Upper lobe of left lung (tissue), 6 donors: ENCODE measurements at places on chromosomes 12 and 14. TPM values are rescaled to one million over a fixed set of nuclear protein-coding genes. Genes with fewer than 3 reads are reported as not detected.

- H3K4me3 ChIP-seq: no peak overlapping the region
- no peak overlapping the region for H3K27ac ChIP-seq
- H3K36me3 ChIP-seq: no peaks in the 10 kb centered on the region
- no peaks in the 10 kb centered on the region for H3K4me1 ChIP-seq
These were observed 390.7 kb downstream of the VRK1 start for GRCh38 chr14:97187916-97188315.

DNA sequence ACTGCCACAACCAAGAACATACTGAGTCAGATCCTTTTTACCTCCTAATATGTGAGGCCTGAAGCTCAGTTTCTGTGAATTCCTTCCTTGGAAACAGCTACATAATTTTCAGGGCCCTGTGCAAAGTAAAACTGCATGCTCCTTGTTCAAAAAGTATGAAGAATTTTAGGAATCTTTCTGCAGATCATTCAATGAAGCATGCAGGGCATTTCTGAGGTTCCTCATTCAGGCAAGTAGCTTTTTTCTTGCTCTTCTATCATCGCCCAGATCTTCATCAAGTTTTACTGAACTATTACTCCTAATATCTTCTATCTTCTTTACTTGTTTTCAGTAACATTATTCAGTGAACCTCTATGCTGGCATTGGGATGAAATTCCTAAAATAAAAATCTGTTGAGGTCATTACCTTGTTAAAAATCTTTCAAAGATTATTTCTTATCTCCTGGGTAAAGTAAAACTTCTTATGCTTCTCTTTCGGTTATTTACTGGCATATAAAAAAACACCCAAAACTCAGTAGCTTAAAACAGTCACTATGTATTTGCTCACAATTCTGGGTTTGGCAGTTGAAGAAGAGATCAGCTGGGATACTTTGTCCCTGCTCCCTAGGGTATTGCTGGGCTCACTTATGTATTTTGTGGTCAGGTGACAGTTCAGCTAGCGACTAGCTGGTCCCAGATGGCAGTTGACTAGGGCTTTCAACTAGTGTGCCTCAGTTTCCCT, 42.6 kb upstream of the KRR1 start:
- H3K27me3 ChIP-seq: no peaks in the 10 kb centered on the region
- H3K36me3 ChIP-seq: no peaks in the 10 kb centered on the region
- no peak overlapping the region for H3K4me3 ChIP-seq
- no peak for DNase-seq
- no peak overlapping the region for H3K27ac ChIP-seq

DNA sequence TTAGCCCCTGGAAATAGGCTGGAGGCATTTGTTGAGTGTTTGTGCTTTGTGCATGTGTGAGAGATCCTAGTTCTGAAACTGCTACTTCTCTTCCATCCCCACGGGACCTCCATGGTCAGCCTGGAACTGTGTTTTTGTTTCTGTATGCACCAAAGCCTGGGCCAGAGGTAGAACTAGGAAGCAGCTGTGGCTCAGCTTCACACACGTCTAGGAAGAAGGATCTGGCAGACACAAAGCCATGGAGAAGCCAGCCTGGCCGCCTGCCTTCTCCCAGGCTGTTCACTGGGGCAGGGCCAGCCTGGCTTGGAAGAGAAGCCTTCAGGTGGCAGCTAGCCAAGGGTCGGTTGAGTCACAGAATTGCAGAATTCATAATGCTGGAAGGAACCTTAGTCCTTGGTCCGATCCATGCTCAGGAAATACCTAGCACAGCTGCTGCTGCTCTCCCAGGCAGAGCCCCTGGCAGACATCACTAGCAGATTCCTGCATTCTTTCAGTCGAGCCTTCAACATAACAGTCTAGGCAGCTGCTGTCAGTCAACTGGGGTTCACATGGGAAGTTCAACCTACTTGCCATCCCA, 27.0 kb downstream of the RIN3 start:
- DNase-seq: peak; percentile 56
- peaks cover 35% of the 10 kb centered on the region for H3K4me1 ChIP-seq
- no peaks in the 10 kb centered on the region for H3K36me3 ChIP-seq
- H3K27me3 ChIP-seq: no peaks in the 10 kb centered on the region

GRCh38 chr12:131586761-131587160, 124.1 kb upstream of the SFSWAP start:
- DNase-seq: no peak
- no peak overlapping the region for H3K4me3 ChIP-seq
- no peak overlapping the region for H3K27ac ChIP-seq
- H3K36me3 ChIP-seq: no peaks in the 10 kb centered on the region

DNA sequence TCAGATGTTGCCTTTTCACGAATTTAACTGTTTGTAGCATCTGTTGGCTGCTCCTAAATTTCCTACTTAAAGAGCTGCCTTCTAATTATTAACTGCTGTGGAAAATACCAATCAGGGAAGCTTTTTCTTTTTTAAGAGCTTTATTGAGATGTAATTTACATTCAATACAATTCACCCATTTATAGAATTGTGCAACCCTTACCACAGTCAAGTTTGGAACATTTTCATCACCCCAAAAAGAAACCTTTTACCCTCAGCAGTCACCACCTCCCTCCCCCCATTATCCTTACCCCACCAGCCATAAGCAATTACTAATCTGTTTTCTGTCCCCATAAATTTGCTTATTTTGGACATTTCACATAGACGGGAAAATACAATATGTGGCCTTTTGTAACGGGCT, 1.4 kb downstream of the PCNX4 start:
- no peak for DNase-seq
- H3K4me3 ChIP-seq: peak overlapping the region; percentile 60
- peaks cover 9% of the 10 kb centered on the region for H3K36me3 ChIP-seq

DNA sequence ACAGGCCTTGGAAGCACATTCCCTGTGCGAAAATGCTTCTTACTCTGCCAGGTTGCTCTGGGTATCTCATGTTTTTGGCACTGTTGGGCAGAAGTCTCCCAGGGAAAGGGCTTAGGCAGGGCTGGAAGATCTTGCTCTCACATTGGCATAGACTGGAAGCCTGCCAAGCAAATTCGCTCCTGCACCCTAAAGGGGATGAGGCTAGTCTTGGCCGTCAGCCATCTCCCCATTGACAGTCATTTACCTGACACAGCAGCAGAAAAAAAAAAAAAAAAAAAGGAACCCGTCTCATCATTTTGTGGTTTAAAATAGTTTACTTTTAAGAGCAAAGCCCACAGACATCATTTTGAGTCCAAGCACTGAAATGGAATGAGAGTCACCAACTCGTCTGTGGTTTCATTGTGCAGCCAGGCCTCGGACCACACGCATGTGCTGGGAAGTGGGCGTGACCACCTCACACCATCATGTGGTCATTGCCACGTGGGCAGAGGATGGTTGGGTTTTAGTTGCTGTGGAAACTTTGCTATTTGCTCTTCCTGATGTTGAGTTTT, 84.8 kb downstream of the NRXN3 start:
- no peak overlapping the region for H3K4me3 ChIP-seq
- no peaks in the 10 kb centered on the region for H3K4me1 ChIP-seq
- H3K27ac ChIP-seq: no peak overlapping the region
- no peaks in the 10 kb centered on the region for H3K36me3 ChIP-seq
- DNase-seq: no peak

DNA sequence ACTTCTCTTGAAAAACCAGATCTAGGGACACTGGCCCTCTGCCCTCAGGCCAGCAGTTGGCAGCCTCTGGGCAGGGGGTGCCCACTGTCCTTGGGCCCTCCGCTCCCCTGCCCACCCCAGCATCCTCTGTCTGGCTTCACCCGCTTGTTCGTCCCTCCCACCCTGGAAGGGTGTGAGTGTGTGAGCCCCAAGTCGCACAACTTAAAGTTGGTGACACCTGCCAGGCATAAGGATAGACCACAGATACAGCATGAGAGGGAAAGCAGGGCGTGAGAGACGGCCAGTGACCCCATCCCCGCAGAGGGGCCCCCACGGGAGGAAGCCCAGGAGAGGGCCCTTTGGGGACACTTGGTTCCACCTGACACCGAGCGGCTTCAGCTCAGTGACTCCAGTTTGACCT, 23.5 kb upstream of the RIMBP2 start:
- no peak for DNase-seq
- no peaks in the 10 kb centered on the region for H3K27me3 ChIP-seq
- H3K36me3 ChIP-seq: no peaks in the 10 kb centered on the region
- H3K27ac ChIP-seq: no peak overlapping the region

The ARHGDIB gene
- total RNA-seq: 242 TPM

The TRPV4 gene
- total RNA-seq: 2.2 TPM

The HHIPL1 gene
- total RNA-seq: 2.2 TPM

The ATG101 gene
- 29.7 TPM for total RNA-seq
